ENCODE measurements at places on chromosomes 5 and 9.

DNA sequence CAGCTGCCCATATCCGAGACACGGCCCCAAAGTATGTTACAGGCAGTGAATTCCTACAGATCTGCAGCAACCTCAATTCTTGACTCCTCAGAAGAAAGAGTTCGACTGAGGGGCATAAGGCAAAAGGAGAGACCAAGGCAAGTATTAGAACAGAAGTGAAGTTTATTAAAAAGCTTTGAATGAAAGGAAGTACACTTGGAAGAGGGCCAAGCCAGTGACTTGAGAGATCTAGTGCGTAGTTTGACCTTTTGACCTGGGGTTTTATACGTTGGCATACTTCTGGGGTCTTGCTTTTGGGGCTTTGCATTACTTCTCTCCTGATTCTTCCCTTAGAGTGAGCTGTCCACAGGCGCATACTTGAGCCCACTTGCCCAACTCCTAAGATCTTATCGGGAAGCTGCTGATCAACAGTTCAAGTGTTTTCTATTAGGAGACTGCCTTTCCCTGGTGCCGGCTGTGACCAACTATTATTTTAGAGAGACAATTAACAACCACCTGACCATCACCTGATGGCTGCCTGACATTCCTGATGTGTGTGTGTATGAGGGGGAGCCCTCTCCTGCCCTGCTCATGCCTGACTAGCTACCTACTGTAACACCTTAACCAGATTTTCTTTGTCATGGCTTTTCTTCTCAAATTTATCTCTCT is 1.5 kb upstream of the DEPDC1B start:
- no peak for DNase-seq

DNA sequence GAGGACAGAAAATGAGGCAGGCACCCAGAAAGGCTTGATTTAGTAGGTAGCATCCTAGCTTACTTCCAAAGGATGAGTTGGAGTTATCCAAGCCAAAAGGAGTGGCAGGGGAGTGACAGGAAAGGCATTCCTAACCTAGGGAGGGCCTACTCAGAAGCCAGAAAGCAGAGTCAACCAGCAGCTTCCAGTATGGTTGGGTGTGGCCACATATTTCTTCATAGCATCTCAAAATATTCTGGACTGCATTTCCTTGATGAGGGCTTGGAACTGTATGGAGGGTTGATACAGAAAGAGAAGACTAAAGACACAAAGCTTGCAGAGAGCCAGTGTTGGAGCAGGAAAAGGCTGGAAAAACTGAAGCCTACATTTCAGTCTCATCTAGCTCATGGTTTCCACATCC is 656.8 kb upstream of the DMAC1 start:
- DNase-seq: no peak

DNA sequence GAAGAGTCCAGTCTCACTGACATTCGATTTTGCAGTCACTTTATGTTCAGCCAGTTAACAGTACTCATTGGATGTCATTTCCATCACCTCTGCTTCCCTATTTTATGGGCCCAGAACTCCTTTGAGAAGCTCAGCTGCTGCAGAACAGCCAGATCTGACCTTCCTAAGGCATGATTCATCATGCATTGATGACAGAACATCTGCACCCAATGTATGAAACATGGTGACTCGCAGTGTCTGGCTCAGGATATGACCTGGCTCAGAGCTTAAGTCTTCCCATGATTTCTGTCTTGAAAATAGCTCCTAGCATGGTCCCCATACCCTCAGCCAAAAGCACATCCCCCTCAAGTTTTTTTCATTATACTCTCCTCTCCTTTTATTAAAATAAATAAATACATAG is 92.6 kb upstream of the TRIM32 start:
- DNase-seq: no peak

DNA sequence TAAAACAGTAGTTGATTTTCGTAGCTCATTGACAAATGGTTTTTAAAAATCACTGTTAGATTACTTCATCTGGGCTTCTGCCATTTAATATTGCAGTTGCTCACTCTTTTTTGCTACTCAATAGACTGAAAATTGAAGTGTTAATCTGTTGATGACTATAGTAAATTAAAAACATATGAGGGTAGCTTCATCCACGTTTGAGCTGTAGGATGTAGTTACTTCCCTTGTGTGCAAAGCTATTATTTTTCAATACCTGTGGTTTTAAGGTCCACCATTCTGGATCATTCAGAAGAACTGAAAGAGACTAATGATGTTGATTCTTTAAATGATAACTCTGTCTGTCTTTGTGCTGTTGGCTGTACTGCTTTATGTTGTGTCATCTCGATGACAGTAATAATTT is 74.7 kb downstream of the LNPEP start:
- no peak for DNase-seq

GRCh38 chr5:123921193-123921592 is 409.2 kb downstream of the CSNK1G3 start:
- DNase-seq: no peak

GRCh38 chr9:79573412-79573923 is 1.7 kb downstream of the TLE4 start:
- DNase-seq: no peak

- DNase-seq: no peak
Measured at GRCh38 chr5:113693701-113694100, 180.2 kb downstream of the YTHDC2 start.

- DNase-seq: no peak
Measured at GRCh38 chr9:20646656-20647055, 24.4 kb upstream of the MLLT3 start.

DNA sequence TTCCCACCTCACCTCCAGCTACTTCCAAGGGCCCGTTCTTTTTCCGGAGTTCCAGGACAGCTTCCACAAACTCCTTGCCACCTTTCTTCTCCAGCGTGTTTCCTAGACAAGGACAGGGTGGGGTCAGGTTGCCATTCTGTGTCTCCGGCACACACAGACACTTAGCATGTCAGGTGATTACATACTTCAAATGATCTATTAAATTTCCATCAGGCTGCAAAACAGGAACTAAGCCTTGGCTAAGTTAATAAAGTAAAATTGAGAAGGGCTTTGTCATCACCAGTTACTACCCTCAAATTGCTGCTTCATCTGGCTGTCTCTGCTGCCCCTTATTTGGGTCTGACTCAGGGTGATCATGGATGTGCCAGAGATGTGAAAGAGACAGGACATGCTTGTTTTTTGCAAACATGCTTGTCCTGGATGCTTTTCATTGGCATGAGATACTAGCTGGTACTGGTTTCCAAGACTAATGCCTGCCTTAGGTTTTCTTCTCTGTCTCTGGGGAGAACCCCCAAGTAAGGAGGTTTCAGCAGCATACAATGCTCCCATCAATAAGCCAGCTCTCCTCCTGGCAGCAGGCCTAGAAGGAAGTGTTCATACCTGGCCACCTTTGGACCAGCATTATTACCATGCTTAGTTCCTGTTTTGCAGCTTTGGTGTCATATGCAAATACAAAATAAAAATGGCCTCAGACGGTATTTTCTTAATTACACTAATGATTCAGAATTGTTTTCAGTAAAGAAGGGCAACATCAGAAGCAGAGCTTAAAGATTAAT is 52.9 kb downstream of the MACROH2A1 start:
- no peak for DNase-seq

GRCh38 chr9:115524453-115525059 is 406.6 kb upstream of the TNC start:
- DNase-seq: no peak

DNA sequence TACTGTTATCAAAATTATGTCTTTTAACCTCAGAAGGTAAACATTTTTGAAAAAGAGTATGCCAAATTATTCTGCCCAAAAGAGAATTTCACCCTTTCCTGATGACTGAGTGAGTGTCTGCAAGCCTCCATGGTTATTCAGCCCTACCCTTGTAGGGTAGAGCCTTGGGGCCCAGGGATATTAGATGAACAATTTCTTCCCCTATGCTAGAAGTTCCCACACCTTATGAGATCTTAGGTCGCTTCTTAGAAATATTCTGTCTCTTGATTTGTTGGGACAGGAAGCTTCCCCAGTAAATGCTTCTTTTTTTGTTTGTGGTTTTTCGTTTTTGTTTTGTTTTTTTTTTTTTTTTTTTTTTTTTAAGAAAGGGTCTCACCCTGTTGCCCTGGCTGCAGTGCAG is 3.1 kb downstream of the CRB2 start:
- DNase-seq: no peak

DNA sequence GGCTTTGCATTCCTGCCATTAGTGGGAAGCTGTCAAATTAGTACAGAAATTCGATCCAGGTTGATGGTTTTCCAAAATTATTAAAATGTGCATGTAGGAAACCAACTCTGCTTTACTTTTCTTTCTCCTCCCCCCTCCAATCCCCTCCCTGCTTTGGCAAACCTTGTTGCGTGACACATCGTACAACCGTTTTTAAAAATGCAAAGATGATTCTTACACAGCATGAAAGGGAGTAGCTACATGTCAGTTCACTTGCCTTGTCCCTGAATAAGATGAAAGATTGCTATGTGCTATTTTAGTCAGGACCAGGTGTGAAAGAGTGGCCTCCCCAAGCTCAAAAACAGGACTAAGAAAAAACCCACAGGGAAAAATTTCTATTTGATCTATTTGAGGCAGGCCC is 11.7 kb downstream of the SNCAIP start:
- no peak for DNase-seq

Data from stimulated activated CD8-positive, alpha-beta memory T cell treated with anti-CD3 and anti-CD28 coated beads, Interleukin-15, amount 100 ng/mL, for 48 hours (primary cell).